ENCODE measurements at places on chromosomes 12 and 14.

DNA sequence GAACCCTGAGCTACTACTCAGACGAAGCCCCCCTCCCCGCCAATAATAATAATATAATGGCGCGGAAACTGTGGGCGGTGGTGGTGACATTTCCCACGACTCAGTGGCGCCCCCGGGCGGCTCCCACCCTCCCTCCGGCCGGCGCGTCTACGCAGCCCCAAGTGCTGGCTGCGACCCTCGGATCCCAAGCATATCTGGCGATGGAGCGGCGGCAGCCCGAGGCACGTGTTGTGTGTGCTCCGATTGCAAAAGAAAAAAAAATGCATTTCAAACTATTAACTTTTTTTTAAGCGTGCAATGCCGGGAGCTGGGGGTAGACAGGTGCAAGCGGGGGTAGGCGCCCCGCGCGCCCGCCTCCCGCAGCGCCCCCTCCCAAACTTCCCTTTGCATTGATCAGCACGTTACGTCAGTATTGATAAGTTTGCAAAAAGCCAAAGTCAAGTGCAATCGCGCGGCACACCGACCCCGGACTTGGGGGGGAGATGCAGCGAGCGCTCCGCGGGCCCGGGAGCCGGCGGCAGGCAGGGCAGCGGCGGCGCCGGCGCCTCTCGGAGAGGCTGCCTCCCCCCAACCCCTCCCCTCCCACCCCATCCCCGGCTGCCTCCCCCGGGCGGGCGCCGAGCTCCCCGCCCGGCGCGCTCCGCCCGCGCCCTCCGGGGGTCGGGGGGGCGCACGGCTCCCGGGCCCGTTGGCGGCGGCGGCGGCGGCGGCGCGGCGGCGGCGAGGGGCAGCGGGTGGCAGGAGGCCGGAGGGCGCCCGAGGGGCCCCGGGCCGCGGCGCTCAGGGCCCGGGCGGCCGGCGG is 113.1 kb upstream of the MYL2 start:
- DNase-seq: no peak

DNA sequence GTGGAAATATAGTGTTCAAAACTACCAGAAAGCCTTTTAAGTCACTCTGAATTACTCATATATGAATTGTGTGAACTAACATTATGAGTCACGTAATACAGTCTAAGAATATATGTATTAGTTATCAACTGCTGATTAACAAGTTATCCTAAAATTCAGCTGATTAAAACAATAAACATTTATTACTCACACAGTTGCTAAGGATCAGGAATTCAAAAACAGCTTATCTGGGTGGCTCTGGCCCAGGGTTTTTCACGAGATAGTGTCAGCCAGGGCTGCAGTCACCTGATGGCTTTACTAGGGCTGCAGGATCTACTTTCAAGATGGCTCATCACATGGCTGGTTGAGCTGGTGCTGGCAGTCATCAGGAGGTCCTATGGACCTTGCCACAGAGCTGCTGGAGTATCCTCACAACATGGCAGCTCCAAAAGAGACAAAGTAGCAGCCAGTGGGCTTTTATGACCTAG is 36.5 kb downstream of the CORO1C start:
- DNase-seq: no peak

GRCh38 chr14:79419571-79420327 is 791.6 kb downstream of the DIO2 start:
- DNase-seq: no peak

DNA sequence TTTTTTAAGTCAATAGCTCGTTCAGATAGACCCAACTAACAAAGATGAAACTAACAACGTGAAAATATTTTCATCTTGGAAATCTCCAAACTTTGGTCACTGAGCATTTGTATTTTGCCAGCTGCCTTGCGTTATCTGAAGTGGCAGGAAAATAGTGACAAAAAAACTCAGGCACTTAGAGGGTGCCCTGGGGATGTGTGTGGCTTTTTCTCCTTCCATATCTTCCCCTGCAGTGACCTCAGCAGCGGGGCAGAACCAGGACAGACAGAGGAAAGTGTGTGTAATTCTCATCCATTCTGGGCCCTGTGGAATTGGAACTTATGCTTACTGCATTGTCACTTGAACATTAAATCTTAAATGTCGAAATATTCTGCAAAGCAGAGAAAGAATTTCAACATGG is 152.0 kb downstream of the BCAT1 start:
- no peak for DNase-seq

DNA sequence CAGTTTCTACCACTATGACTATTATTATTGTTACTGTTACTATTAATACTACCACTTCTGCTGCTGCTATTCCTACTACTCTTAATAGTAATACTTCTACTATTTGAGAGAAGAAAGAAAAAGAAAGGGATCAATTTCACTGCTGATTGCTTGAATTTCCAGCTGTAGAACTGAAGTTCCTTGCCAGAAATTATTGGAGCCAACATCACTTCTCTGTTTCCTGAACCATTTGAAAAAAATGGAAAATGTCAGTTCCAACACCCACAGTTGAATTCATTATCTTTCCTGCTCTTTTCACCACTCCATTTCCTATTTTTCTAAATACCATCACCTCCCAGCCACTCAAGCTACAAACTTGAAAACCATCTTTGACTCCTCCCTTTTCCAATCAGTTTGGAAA is 54.1 kb upstream of the PIK3C2G start:
- DNase-seq: no peak

- no peak for DNase-seq
Observed at GRCh38 chr14:26867171-26867757, 269.4 kb upstream of the NOVA1 start.

- no peak for DNase-seq
Observed at GRCh38 chr12:774051-774614, 21.8 kb downstream of the WNK1 start.

GRCh38 chr12:50248883-50249282 is 34.4 kb downstream of the LIMA1 start:
- no peak for DNase-seq

GRCh38 chr14:32950584-32950983 is 11.9 kb downstream of the NPAS3 start:
- no peak for DNase-seq

DNA sequence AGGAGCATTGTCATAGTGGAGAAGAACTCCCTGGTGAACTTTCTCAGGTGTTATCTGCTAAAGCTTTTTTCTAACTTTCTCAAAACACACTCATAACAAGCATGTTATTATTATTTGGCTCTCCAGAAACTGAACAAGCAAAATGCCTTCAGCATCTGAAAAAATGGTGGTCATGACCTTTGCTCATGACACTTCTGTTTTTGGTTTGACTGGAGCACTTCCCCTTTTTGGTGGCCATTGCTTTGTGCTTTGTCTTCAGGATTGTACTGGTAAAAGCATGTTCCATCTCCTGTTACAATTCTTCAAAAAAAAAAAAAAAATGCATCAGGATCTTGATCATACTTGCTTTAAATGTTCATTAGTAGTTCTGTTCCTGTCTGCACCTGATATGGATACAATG is 1241.6 kb upstream of the USP15 start:
- no peak for DNase-seq

DNA sequence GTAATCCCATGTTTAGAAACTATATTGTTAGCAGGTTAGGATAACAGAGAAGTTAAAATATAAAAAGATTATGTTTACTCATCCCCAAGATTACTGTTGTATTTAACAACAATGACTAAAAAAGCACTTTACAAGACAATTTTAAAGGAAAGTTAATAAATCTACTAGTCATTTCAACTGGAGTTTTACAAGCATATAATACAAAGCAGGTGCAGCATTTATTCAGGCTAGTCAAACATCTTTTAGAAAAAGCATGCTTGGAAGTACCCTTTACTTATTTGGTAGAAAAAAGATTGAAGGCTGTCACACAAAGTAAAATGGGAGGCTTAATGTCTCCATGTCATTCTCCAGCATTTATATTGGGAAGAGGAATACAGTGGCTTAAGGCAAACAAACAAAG is 80.6 kb downstream of the HEATR5A start:
- DNase-seq: no peak

DNA sequence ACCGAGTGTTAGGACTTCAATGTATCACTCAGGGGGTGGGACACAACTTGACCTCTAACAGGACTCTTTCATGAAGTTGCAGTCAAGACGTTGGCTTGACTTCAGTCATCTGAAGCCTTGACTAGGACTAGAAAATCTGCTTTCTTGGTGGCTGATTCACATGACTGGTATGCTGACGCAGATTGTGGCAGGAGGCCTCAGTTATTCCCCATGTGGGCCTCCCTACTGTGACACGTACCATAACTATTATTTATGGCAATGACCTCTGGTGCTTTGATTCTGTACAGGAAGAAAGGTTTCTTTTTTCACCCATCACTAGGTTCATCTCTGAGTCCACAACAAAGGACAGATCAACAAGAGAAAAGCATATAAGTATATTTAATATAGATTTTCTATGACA is 270.4 kb downstream of the NEDD1 start:
- DNase-seq: no peak

DNA sequence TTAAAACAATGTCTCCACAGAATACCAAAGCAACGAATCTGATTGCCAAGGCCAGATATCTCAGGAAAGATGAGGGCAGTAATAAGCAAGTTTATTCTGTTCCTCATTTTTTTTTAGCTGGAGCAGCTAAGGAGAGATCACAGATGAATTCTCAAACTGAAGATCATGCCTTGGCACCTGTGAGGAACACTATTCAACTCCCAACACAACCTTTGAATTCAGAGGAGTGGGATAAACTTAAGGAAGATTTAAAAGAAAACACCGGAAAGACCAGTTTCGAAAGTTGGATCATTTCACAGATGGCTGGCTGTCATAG is 994 bp downstream of the PRORP start:
- DNase-seq: no peak

GRCh38 chr12:67433385-67434175 is 164.4 kb downstream of the CAND1 start:
- no peak for DNase-seq

DNA sequence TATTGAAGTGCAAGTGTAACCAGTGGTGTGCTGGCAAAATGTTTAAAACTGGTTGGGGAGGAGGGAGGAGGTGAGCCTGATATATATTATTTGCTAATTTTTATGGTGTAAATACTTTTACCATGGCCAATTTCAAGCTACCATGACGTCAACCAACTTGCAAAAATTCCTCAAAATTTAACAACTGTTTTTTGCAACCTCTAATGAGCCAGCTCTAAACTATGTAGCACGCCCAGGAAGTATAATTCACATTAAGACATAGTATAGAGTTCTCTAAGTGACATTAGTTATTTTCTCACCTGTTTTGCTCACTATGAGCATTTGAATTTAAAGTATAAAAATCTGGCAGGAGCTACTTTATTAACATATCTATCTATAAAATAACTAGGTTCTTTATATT is 41.4 kb downstream of the ATL1 start:
- no peak for DNase-seq

DNA sequence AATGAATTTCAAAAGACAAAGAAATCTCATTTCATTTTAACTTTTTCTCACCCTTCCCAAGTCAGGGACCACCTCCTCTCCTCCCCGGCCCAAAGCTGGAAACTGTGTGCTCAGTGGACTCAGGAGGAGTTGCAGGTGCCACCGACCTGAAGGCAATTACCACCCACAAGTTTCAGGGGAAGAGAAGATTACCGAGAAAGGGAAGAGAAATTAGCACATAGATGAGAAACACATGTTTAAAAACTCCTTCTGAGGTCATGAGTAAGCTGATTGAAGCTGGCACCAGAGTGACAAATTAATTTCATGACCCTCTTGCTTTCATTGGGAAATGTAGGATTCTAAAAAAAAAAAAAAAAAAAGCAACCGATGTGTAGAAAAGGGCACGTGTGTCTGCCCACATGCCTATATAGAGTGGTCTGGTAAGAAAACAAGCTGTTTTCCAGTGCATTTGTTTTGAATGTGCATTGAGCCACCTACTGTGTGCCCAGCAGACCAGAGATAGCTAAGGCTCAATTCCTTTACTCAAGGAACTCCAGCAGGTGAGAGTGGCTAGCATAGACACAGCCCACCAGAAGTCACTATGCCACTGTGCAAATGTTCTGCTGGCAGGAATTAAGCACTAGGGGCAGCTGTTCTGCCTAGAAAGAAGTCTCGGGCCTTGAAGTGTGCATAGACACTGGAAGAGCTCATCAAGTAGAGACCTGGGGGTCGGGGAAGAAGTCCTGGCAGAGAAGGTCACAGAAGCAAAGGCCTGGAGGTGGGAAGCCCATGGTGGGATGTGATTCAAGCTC is 30.5 kb downstream of the DPF3 start:
- DNase-seq: no peak

- DNase-seq: no peak
Observed at GRCh38 chr12:80598004-80598606, 109.3 kb upstream of the MYF6 start.

DNA sequence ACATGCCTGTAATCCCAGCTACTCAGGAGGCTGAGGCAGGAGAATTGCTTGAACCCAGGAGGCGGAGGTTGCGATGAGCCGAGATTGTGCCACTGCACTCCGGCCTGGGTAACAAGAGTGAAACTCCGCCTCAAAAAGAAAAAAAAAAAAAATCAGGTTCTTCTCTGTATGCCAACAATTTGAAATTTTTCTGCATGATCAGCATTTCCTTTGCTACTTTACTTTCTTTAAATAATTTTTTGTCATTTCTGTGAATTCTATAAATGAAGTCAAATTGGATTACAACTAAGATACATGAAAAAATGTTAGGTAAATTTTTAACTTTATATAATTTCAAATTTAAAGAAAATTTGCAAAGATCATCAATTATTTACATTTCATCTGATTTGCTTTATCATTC is 87.8 kb downstream of the NUMB start:
- no peak for DNase-seq

- no peak for DNase-seq
Observed at GRCh38 chr12:108559748-108560147, 1.2 kb downstream of the SART3 start.

DNA sequence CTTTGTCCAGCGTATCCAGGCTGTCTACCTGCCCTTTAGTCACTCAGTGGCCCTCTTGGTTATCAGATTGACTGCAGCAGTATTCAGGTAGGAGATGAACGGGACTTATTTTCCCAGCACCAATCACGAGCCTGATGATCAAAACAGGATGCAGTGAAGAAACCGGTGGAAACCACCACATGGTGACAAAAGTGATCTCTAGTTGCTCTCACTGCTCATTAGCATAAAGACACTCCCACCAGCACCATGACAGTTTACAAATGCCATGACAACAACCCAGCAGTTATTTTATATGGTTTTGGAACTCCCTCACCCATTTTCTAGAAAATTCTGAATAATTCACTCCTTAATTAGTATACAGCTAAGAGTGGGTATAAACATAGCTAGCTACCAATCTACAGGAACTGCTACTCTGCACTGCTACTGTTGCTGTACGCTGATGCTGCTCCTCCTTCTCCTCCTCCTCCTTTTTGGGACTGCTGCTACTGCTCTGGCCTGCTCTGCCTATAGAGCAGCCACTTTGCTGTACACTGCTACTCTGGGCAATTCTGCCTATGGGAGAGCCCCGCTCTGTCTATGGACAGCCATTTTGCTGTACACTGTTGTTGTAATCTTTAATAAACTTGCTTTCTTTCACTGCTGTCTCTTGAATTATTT is 142.5 kb upstream of the SSTR1 start:
- DNase-seq: peak; percentile 89

DNA sequence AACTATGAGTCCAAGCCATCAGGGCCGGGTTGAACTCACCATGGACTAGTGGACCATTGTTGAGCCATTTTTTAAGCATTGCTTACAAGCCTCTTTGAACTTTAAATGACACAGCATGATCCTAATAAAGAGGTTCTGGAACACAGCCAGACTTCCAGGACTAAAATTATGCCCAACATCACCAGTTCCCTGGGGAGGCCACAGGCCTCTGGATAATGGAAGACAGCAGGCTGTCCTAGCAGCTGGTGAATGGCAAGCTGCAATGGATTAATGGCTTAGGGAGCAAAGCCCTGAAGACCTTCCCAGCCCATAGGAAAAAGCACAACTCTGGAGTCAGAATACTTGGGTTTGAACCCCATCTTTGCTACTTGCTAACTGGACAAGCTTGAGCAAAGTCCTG is 71.3 kb downstream of the FLRT2 start:
- DNase-seq: no peak

Data from central memory CD4-positive, alpha-beta T cell (primary cell).